ENCODE measurements at places on chromosomes 3 and 15.

DNA sequence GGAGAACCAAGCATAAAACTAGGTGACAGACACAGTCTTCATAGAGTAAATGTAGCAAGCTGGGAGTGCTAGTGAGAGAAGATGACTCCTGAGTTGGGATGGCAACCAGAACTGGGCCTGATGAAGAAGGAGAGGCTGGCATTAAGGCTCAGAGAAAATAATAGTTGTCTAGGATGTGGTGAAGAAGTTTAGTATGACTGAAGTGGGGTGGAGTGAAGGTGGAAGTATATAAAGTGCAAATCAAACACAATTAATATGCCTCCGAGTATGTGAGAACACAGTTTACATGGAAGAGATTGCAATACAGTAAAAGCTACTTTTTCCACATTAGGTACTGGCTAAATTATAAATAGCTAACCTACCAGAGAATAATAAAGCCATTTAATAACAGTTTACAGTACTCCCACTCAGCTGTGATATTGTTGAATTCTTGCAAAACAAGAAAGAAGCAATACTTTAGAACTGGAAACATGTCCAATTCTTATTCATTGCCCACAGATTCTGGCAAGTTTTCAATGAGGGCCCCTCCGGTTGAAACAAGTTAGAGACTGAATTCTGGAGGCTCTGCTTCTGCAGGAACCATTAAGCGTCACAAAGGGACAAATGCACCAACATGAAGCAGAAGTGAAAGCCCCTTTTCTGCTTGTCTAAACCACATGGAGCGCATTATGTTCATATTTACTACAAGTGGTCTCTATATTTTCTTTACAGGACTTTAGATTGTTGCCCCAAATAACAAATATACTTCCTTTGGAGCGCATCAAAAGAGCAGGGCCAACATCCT lies 243.7 kb downstream of the SLC9A9 start:
- no peak for DNase-seq

GRCh38 chr15:36294359-36294758 lies 285.1 kb upstream of the CDIN1 start:
- no peak for DNase-seq

GRCh38 chr3:139427283-139428060 lies 38.0 kb upstream of the COPB2 start:
- no peak for DNase-seq

- DNase-seq, result no peak
Observed at GRCh38 chr3:64331605-64332004, 106.3 kb upstream of the PRICKLE2 start.

GRCh38 chr15:61079529-61079928 lies 149.6 kb downstream of the RORA start:
- DNase-seq, result no peak
